ENCODE measurements at places on chromosomes 16 and 17.

GRCh38 chr17:48646183-48647102 is 20.3 kb upstream of the HOXB9 start:
- no peak for DNase-seq

DNA sequence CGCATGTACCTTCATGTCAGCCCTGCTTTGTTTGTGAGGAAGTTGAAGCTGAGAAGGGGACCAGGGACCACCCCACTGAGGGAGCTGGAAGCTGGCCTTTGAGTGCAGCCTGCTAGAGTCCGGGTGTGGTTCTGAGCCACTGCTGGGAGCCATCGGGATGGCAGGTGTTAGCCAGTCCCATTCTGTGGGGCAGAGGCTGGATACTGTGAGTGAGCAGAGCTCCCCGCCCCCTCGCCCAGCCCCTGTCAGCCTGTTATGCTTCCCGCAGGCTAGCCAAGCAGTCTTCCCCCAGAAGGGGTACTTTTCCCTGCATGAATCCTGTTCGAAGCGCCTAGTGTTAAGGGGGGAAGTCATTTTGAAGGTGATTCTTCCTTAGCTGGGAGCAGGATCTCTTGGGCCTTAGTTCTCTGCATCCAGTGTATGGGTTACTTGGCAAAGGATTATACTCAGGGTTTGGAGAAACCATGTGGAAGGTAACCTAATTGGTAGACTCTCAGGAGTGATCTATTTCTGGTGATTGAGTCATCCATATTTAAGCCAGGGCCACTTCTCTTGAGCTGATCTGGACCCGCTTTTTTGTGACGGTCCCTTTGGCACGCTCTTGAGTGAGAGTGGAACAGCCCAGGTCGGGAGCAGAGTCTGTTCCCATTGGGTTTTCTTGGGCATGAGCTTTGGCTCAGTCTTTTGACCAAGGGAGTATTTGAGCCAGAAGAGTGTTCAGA is 23.8 kb downstream of the AKAP1 start:
- no peak for DNase-seq

DNA sequence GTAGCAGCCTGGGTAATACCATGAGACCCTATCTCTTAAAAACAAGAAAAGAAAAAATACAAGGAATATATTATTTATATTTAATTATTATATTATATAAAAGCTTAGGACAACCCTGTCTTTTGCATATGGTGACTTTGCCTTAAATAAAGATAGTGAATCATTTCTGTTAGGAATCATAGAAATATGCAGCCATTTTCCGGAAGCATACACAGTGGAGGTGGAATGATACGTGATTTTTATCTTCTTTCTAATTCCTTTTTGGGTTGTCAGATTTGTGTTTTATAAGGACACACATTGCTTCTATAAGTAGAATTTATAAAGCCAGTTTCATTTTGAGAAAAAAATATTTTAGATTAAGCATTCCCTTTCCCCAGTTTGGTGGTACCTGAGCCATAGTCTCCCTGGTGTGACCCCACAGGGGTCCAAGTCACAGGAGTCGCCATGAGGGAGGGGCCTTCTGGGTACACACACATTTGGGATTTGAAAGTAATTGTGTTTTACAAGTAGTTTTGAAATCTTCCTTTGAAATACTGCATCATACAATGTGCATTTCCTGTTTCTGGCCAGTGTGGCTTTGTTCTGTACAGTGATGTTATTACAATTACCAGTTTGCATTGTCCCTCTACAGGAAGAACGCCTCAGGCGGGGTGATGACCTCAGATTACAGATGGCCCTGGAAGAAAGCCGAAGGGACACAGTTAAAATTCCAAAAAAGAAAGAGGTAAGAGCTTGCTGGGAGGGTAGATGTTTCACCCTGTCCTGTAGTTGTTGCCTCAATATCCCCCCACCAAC is 50.9 kb downstream of the B9D1 start:
- DNase-seq, result no peak

GRCh38 chr17:1147664-1148063 is 32.1 kb downstream of the ABR start:
- DNase-seq, result no peak

GRCh38 chr17:44979426-44979995 is 11.4 kb upstream of the C1QL1 start:
- DNase-seq, result no peak

DNA sequence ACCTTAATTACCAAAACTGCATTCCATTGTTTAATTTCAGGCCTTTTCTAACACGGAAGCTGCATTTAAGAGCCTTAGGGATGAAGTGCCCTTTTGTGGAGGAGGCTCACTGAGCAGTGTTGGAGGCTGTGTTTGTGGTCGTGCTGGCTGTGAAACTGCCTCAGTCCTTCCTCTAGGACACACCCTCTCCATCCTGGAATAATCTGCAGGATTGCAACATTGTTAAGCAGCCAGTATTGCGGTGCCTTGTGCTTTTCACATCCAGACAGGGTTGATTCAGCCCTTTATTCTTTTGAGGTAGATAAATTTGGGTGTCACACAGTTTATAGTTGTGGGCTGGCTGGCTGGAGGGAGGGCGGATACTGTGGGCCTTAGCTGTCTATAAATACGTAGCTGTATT is 141.6 kb downstream of the CDRT15L2 start:
- DNase-seq, result no peak

DNA sequence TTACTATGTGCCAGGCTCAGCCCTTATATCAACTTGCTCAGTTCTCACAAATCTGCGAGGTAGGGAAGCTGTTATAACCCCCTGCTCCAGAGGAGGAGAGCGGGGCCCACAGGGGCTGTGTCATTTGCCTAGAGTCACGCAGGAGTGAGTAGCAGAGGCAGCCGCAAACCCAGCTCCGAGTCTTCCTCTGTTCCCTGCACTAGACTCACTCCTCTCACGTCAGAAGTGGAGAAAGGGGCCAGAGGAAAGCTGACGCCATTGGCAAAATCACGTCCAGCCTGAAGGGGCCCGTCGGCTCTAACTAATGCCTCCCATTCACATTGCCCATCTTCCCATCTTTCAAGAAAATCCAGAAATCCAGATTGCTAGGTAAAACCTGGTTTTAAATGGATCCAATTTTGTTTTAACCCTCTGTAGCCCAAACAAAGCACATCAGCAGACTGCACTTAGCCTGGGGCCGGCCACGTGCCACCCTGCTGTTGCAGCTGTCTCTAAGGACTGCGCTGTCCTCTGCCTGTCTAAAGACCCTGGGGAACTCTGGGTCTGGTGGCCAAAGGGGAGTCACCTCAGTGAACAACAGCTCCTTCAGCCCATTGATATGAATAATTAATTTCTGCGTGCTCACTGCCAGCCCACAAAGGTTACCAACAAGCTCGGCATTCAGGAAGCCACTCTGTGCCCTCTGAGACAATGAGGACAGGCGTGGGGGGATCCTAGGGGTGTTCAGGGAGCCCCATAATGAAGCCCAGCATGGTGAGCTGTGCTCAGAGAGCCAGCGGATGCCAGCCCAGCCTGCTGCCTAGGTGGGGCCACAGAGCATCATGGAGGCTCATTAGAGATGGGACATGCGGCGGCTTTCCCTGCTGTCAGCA is 36.7 kb upstream of the ABR start:
- DNase-seq, result no peak

DNA sequence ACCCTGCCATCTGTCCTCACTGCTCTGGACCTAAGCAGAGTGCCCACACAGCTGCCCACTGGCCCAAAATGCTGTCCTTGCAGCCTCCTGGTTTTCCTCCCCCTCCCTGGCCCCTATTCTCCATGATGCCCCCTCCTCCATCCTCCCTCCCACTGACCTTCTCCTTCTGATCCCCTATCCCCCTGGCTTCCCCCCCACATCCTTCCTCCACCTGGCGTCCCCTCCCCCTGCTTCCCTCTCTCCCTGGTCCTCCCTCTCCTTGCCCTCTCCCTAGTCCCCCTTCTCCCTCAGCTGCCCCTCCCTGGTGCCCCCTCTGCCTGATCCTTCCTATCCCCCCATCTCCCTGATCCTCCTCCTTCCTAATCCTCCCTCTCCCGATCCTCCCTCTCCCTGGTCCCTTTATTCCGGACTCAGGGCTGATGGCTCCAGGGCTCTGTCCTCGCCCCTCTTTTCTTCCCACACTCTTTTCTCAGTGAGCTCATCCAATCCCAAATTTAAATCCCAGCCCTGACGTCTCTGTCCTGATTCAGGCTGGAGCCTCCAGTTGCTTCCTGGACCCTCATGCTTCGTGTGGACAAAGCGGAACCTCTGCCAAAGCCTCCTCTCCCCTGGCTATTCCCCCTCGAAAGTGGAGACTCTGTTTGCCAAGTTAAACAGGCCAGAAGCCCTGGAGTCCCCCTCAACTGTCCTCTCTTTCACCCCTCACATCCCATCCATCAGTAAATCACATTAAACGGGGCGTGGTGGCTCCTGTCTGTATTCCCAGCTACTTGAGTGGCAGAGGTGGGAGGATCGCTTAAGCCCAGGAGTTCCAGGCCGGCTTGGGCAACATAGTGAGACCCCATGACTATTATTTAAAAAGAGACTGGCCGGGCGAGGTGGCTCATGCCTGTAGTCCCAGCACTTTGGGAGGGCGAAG is 18.1 kb upstream of the RHBDF2 start:
- no peak for DNase-seq

- DNase-seq, result no peak
Measured at GRCh38 chr16:47460359-47460710, 528 bp downstream of the ITFG1 start.

DNA sequence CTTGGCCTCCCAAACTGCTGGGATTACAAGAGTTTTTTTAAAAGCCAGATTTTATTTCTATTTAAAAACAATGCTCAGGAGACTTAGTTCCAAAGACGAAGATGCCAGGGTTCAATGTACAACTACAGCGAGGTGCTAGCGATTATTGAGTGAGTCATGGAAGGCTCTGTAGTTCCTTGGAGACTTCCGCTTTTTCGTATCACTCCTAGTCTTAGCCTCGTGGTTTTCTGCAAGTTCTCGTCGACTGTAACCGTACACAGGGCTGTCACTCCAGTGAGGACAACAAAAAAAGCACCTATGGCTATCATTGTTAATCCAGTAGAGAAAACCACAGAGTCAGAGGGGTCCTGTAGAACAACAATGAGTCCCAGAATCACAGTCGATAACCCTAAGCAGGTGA is 22.7 kb upstream of the ZC3H7A start:
- DNase-seq, result no peak

DNA sequence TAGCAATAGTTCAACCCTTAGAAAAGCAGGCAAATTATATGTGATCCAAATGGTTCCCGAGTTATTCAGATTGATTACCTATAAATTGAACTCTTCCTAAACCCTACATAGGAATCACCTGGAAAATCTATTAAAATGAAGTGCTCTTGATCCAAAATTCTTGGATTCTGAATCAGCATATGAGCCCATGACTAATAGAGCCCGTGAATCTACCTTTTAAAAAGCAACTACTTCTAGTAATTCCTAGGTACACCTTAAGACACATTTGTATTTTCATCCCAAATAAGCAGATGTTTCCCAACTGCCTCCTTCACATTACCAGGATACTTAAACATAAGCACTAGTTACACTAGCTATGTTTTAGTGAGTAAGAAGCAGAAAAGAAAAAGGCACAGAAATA is 1171.0 kb upstream of the GOT2 start:
- no peak for DNase-seq

- no peak for DNase-seq
Measured at GRCh38 chr17:80813318-80813717, 178.3 kb upstream of the CHMP6 start.

DNA sequence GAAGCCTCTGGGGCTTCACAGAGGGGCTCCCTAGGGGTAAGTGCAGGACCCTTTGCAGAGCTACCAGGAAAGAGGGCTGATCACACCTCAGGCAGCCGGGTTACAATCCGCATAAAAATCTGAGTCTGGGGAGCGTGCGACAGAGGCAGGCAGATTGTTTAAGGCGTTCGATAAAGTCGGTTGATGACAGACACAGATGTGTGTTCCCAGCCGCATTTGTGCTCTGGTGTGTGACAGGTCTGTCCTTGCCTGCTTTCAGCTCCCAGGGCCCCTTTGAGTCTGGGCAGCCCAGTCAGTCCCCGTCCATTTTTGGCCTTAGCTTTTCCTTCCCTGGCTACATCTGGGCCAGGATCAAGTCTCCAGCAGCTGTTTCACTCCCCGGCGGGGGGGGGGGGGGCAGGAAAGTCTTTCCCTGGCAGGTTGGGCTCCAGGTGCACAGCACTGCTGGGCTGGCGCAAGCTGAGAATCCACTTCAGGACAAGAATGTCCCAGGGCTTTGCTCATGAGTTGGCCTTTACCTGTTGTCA is 1.3 kb upstream of the ZACN start:
- DNase-seq, result no peak

DNA sequence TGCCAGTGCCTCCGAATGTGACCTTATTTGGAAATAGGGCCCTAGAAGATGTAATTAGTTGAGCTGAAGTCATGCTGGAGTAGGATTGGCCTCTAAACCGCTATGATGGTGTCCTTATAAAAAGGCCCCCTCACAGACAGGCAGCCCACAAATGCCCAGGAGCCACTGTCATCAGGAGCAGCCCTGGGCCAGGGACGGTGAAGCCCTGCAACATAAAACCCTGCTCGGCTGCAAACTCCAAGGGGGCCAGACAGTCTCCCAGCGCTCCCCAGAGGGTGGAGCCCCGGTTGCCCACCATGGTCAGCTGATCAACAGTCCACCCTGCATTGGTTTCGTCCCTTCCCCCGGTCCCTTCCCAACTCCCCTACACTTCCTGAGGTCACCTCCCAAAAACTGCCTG is 351.7 kb downstream of the FOXL1 start:
- DNase-seq, result no peak

DNA sequence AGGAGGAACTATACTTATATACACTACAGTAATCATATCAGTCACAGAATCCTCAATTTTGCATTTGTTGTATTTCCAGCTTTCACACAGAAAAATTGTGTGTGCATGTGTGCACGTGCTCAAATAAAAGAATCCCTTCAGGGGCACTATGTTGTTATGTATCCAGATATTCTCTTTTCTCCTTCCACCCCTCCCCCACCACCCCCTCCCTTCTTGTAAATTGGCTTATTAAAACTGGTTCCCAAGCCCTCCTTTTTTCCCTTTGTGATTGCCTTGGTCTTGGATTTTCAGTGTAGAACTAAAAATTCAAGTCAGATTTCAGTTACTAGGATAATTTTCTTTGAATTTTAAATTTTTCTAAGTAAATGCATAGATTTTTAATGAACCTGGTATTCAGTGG is 86.3 kb downstream of the WNT3 start:
- no peak for DNase-seq

DNA sequence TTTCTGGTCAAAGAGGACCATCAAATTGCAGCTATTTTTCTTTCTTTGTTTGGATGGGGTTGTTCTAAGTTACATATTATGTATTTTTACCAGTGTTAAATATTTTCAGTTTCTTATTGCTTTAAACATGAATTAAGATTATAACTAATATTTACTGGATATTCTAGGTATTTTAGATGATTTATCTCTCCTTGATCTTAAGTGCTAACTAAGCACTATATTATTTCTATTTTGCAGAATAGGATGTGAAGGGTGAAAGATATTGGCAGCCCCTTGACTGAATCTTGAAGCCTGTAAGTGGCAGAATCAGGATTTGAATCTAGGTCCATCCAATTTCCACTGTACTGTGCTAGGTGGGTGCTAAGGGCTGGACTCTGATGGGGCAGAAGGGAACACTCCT is 307.3 kb upstream of the CCL2 start:
- DNase-seq, result no peak
